ENCODE measurements at places on chromosomes 3 and 15.

- DNase-seq: no peak
Measured at GRCh38 chr3:30042916-30043555, 563.4 kb upstream of the TGFBR2 start.

DNA sequence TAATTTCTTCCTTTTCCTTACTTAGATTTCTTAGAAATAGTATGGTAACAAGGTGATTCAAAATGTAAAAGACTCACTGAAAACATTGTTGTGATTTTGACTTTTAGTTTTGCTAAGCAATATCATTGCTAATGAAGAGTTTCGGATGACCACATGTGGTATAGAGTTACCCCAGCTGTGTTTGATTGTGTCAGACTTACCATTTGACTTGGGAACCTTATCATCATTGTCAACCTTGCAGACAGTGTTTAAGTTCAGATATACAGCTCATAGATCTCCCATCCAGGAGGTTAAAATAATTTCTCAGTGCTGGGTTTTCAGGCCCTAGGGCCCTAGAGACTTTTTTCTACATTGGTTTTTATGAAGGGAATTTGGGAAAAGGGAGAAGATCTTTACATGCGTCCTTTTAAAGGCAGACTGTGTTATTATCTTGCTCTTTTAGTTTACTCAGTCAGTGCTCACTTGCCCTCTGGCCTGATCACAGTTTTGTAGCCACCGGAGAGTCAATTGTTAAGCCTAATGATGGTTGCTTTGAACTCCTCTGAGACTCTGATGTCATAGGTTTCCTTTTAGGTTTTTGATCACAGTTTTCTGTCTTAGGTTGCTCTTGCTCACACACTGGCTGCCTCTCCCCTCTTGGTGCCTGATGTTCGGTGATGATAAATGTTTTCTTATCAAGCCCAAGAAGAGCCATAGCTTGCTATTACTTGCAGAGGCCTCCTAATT lies 133.5 kb upstream of the ZPLD1 start:
- no peak for DNase-seq

DNA sequence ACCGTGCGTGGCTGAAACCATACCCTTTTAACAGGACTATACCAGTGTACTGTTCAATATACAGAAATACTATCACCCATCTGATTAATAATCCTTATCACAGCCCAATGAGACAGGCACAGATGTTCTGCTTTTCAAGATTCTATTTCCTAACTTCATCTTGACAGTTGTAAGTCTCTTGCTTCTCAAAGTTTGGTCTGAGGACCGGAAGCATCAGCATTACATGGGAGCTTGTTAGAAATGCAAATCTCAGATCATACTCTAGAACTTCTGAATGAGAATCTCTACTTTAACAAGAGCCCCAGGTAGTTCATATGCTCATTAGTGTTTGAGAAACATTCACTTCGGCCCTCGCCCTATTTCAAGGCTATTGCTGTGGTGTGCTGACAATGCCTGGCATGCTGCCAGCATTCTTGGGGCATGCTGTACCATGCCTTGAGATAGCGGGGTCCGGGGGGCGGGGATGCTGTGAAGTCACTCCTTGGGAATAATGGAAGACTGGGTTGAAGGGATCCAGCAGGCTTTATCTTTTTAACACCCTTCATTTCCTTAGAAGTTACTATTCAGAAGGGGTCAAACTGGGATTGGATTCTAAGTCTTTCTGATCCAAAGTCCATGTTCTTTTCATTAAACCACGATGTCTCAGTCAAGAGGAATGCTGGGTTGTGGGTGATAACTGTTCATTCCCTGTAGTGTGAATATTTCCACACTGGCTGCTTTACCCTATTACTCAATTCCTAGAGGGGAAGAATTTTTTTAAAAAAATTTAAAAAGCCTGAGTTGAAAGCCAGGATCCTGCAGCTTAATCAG lies 194.7 kb downstream of the LPP start:
- DNase-seq: peak; percentile 21

GRCh38 chr3:120909602-120909878 lies 1.5 kb downstream of the STXBP5L start:
- peak; percentile 30 for DNase-seq

DNA sequence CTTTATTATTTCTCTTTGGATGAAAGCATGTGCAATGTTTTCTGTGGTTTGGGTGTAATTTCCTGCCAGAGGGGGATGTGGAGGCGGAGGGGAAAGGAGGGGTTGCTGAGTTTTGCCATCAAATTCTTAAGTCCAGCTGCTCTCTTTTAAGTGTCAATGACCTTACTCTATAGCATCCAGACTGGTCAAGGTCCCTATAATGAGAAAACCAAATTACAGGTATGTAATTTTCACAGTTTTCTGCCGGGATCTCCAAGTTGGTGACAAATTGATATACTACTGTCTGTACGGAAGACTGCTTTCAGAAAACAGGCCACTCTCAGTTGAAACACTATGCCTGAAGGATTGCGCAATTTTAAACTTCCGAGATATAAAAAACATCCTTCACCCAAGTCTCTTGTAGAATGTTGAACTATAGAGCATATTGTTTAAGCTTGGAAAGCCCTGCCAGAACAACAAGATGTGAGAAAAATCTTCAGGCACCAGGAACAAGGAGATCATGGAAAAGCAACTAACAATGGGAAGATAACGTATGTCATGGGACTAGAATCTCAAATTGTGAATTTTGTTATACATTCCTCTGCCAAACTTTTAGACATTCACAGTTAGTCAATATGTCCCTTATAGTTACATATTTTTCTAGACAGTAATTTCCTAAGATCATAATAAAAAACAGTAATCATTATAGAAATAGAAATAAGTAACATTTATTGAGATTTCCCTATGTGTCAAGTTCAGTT lies 300.7 kb upstream of the SATB1 start:
- DNase-seq: no peak

GRCh38 chr3:25588441-25589103 lies 76.1 kb downstream of the TOP2B start:
- no peak for DNase-seq

- DNase-seq: peak; percentile 81
Measured at GRCh38 chr3:195893516-195893915, 14.8 kb downstream of the TNK2 start.

GRCh38 chr15:43268111-43269105 lies 1.7 kb upstream of the TGM5 start:
- no peak for DNase-seq

- no peak for DNase-seq
Measured at GRCh38 chr3:54792584-54792983, 135.3 kb downstream of the LRTM1 start.

- no peak for DNase-seq
Measured at GRCh38 chr15:88083811-88084760, 172.5 kb downstream of the NTRK3 start.

GRCh38 chr15:69843276-69843899 lies 254.3 kb downstream of the TLE3 start:
- DNase-seq: no peak

DNA sequence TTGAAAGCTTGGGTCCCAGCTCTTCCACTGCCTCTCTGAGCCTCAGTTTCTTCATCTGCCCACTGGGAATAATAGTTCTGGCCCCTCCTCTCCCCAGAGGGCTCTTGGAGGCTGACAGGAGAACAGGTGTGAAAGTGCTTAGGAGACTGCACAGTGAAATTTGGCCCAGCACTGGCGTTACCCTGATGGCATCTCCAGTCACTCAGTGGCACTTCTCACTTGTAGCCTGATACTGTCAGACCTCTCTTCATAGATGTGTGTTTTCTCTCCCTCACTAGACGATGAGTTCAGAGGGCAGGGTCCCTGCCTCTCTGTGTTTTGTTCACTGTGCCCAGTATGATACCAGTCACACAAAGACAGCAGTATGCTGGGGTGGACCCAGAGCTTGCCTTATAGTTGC lies 22.2 kb upstream of the IGDCC3 start:
- no peak for DNase-seq

DNA sequence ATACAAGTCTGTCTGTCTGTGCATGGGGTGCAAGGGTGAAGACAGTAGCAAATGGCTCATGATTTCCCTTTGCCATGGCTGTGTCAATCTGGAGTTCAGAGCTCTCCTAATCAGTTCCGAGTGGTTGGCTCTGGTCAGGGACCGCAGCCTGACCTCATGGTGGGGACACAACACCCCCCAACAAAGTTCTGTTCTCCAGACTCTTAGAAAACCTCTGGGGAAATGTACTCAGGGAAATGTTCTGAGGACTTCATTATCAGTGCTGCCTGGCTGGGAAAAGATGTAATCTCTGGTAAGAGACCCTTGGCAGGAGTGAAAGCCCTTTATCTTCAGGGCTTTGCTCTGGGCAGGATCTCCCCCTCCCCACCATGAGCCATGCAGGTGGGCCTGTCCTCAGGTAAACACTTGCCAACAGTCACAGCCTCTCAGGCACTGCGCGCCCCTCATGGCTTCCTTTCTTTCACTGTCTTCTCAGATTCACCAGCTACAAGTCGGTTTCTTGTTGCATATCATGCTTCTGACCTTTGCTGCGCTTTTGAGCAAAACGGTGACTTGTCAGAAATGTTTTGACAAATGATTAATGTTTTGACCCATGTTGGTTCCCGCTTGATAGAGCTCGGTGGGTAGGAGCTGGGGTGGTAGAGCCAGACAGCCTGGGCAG lies 95.5 kb downstream of the ST6GAL1 start:
- DNase-seq: peak; percentile 89

- DNase-seq: no peak
Measured at GRCh38 chr15:52697051-52697450, 17.9 kb upstream of the ATOSA start.

DNA sequence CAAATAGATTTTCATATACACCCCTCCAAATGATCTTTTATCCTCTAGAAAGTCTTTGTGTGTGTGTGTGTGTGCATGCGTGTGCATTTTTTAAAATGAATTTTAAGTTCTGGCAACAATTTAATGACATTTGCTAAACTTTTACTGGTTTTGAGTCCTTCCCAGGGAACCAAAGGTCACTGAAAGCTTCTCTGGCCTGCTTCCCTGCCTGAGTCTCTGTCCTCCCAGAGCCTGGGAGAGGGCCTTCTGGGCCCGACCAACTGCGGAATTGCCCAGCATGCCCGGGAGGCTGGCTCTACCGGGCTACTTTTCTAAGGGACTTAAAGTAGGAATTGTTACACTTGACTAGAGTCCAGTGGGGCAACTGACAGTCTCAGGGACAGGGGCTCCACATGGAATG lies 7.4 kb upstream of the RBPMS2 start:
- DNase-seq: no peak

- DNase-seq: no peak
Measured at GRCh38 chr3:47473391-47473790, 2.4 kb downstream of the SCAP start.

- DNase-seq: no peak
Measured at GRCh38 chr3:197206913-197207312, 91.5 kb downstream of the DLG1 start.

GRCh38 chr3:128563439-128563838 lies 70.4 kb upstream of the GATA2 start:
- no peak for DNase-seq

GRCh38 chr3:136432685-136433084 lies 182.5 kb downstream of the PCCB start:
- DNase-seq: no peak

GRCh38 chr3:41163421-41163820 lies 35.9 kb upstream of the CTNNB1 start:
- DNase-seq: no peak

DNA sequence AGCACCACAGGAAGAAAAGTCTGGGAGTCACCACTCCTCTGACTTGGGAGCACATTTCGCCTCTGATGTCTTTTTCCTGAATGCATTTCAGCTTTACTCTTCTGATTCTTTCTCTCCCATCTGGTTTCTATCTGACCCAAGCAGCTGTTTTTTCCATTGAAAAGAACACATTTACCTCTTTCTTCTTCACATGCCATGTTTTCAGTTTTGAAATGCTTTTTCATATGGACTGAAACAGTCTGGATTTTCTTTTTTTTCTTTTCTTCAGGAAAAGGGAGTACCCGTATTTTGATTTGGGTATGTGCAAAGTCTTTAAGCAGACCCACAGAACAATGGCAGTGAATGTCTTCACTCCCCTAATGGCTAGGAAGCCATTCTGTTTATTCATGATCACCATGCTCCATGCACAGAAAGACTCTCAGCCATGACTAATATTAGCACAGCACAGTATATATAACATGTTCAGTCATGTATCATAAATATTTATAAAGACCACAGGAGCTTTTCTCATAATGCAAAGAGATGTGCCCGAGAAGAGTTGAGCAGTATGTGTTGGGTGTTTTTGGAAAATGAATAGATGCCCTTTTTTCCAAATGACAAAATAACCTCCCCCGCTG lies 82.7 kb upstream of the LRIG1 start:
- no peak for DNase-seq

GRCh38 chr3:46477756-46478155 lies 13.1 kb upstream of the LTF start:
- no peak for DNase-seq

- no peak for DNase-seq
Measured at GRCh38 chr3:53113293-53114010, 16.8 kb downstream of the RFT1 start.

GRCh38 chr3:195269375-195270078 lies 1.4 kb downstream of the XXYLT1 start:
- DNase-seq: peak; percentile 12

- DNase-seq: no peak
Measured at GRCh38 chr3:134846911-134847317, 51.9 kb downstream of the EPHB1 start.

DNA sequence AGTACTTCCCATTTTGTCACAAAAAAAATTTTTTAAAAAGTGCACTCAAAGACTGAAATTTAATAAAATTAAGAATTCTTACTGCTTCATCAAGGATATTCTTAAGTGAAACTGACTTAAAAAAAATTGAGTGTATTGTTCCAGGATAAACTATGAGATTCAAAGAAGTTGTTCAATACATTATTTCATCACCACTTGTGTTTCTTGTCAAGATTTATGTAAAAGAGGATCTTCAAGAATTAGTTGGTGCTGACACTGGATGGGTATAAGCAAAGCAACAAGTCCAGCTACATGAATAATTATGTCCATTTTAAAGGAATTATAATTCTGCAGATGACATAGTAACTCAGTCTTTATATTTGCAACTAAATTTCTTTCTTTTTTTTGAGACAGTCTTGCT lies 4.3 kb upstream of the AP4E1 start:
- no peak for DNase-seq

GRCh38 chr15:87703327-87704111 lies 553.0 kb downstream of the NTRK3 start:
- no peak for DNase-seq

- DNase-seq: no peak
Measured at GRCh38 chr3:83632526-83632925, 1326.3 kb upstream of the CADM2 start.
